ENCODE measurements at places on chromosomes 2 and 18.

DNA sequence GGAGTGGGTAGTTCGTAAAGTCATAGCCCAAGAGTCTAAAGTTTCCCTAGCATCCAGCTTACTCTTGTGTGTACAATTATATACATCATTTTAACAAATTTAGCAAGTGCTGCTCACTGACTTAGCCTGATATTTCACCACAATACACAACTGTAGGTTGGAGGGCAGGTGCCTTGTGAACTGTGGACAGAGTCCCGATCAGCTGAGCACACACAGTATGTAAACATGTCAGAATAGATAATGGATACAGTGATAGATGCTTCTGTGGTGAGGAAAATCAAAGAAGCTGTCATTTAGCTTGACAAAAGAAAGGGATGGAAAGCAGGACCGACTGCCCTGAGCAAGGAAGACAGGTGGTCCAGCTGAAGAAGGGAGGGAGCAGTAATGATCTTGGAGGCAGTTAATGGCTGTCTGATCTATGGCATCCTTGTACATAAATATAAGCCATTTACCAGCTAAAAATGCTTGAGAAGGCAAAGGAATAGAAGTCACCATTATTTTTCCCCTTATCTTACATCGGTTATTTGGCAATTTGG, 372.8 kb upstream of the UBE2E3 start:
- DNase-seq = no peak

DNA sequence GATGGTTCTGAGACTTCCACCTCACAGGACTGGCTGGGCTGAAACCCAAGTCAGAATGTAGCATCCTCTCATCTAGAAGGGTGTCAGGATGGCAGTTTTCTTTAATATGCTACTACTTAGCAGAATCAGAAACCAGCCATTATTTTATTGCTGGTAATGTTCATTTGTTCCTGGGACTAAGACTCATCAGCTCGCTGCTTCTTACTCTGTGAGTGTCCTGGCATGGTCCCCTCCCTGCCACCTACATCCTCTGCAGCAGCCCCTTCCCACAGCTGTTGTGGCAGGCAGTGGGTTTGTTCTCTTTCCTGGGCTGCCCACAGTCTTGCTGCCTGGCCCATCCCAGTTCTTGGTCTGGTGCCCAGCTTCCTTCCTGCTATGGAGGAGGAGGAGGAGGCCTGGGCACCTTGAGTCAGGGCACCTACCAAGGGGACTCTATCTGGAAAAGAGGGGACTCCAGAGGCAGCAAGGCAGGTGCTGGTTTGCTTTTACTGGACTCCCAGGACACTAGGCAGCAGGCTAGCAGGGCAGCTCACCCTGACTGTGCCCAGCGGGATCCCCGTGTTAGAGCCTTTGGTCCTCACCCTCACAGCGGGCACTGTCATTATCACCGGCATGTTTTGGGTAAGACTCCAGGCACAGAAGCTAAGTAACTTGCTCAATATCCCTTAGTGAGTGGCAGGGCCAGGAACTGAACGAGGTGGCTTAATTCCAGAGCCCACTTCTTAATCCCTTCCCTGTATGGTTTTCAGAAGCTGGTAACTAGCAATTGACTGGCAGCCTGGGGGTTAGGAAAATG, 62.1 kb downstream of the LRRFIP1 start:
- no peak for DNase-seq

- DNase-seq = no peak
These were observed 4.1 kb downstream of the SPATS2L start for GRCh38 chr2:200310545-200310971.

DNA sequence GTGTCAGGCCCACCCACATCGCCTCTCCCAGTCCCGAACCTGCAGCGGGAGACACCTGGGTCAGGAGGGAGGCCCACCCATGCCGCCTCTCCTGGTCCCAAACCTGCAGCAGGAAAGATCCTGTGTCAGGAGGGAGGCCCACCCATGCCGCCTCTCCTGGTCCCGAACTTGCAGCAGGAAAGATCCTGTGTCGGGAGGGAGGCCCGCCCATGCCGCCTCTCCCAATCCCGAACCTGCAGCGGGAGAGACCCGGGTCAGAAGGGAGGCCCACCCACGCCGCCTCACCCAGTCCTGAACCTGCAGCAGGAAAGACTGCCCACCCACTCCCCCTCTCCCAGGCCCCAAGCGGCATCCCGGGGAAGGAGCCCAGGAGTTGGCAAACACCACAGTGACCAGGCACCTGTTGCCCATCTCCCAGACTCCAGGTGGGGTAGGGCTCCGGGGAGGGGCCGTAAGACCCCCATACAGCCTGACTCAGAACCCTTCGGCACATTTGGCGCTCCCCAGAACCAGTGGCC, 7.8 kb downstream of the SLC66A2 start:
- no peak for DNase-seq

DNA sequence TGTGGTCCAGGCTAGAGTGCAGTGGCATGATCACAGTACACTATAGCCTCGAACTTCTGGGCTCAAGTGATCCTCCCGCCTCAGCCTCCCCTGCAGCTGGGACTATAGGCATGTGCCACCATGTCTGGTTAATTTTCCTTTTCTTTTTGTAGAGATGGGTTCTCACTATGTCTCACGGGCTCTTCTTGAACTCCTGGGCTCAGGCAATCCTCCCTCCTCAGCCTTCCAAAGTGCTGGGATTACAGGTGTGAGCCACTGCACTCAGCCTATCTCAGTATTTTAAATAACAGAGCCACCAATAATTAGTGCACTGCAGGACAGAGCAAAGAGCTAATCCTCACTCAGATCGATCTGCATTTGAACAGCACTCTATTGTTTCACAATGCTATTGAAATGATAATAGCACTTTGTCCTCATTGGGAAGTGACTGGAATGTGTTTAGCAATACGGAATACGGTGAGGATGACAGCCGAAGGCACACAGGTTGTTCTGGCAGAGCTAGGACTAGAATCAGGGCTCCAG, 335.9 kb downstream of the DLGAP1 start:
- DNase-seq = no peak

DNA sequence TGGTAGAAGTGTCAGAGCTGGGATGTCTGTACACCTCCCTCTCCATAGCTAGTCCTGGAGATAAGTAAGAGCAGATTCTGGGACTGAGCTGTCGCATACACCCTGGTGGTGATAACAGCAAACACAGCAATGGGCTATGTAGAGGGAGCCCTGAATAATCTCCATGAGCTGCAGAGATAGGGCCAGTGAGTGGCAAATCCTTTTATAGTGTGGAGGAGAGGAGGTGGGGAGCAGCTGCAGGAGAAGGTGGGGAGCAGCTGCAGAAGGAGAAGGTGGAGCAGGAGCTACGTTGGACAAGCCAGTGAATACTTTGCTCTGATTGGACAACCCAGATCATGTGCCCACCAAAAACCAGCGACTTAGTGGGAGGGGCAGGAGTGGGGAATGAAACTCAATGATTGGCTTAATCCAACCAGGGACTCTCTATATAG, 85.5 kb downstream of the TMEM247 start:
- DNase-seq = no peak

GRCh38 chr2:232365621-232366321, 12.8 kb upstream of the ALPP start:
- DNase-seq = no peak

DNA sequence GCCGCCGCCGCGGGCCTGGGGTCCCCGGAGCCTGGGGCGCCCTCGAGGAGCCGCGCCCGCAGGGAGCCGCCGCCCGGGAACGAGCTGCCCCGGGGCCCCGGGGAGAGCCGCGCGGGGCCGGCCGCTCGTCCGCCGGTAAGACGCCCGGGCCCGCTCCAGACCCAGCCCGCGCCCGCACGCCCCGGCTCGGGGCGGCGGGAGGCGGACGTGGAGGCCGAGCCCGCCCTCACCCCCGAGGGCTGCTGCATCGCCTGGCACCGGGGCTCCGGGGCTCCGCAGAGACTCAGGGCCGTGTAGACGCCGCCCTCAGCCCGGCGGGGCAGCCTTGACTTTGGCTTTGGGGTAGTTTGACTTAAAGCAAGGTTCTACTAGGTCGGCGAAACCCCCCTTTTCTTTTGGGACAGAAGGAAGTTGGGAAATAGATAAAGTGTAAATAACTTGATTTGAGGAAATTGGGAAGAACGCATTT, 335 bp downstream of the ERFE start:
- DNase-seq = no peak

DNA sequence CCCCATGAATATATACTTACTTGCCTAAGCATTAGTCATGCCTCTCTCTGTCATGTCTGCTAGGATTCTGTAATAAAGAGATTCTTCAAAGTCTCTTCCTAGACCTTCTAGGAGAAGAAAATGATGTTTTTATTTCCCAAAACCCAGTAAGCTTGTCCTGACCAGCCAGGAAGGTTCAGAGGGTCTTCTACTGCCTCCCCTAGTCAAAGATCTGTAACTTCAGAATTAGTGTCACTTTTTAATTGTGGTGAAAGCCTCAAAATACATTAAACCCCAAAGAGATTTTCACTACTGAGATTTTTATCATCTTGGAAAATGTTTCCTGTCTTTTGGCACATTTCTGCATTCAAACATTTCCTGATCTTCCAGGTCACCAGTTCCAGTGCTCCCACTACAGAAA, 232.9 kb upstream of the STK17B start:
- no peak for DNase-seq

DNA sequence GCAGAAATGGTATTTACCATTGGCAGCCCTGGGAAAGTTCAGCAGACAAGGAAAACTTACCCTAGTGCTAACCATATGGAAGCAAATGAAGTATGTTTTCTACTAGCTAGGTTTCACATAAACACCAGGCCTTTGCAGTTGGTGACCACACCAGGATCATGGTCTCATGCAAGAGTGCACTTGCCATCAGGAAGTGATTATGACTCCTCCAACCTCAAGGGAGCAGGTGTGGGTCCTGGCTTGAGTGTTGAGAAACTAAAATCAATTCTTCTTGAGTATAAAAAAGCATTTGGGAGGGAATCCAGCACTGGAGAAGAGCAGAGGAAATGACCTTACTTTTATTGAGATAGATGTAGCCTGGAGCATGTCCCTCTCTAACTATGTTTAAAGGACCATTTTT, 56.8 kb upstream of the SPAG16 start:
- peak; percentile 87 for DNase-seq

- DNase-seq = no peak
These were observed 18.9 kb downstream of the TET3 start for GRCh38 chr2:74003494-74004211.

- no peak for DNase-seq
These were observed 667.6 kb upstream of the ACVR2A start for GRCh38 chr2:147177071-147177857.

DNA sequence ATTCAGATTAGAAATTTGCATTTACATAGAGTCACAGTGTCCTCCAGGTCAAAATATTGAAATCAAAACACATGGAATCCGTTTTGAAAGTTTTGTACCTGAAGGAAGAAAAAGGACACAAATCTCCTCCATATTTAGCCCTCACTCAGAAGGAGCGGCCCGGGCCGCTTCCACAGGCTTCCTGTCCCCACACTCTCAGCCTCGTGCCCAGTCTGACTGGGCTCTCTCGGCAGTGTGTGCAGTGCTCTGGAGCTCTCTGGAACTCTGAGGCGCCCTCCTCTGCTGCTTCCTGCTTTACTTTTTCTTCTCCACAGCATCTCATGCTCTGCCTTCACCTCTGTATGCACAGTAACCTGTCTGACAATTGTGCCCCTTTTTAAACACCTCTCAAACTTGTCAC, 22.2 kb upstream of the ZFP36L2 start:
- DNase-seq = no peak

GRCh38 chr2:40451918-40452605, at the start of gene SLC8A1:
SLC8A1 (minus strand) TSS chr2:40452090.
- DNase-seq = no peak

- DNase-seq = no peak
These were observed 14.8 kb upstream of the MAL start for GRCh38 chr2:95010718-95011117.

GRCh38 chr18:45835057-45835636, 9.7 kb downstream of the SIGLEC15 start:
- no peak for DNase-seq

DNA sequence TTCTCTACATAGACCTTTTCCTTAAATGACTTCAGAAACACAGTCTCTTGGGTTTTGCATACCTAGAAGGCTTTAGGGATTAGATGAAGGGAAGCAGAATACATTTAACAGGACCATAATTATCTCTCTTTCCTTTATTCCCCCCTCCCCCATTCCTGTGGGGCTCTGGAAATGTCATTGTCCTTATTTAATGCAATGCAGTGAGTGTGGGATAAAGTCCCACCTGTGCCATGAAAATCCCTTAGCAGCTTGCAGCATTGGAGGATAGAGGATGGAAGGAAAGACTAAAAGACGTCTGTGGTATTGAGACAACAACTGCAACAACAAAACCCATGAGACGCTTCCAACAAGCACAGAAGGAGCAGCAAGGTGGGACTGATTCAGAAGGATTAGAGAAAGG, 117.8 kb upstream of the DCC start:
- no peak for DNase-seq

- DNase-seq = no peak
These were observed 75.4 kb upstream of the KCNE4 start for GRCh38 chr2:222976521-222977061.

- no peak for DNase-seq
These were observed 7.0 kb upstream of the TTL start for GRCh38 chr2:112474844-112475486.

DNA sequence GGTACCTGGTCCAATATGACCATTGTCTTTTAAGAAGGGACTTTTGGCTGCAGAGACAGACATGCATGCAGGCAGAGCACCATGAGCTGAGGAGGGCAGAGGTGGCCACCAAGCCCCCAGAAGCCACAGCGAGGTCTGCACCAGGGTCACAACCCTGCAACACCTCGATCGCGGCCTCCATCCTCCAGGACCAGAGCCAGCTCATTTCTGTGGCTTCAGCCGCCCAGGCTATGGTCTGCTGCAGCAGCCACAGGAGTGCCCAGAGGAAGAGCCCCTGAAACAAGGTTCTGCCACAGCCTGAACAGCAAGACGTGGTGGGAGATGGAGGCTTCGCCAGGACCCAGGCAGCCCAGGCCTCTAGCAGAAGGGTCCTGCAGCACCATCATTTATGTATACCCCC, 53.9 kb downstream of the ANKMY1 start:
- no peak for DNase-seq

DNA sequence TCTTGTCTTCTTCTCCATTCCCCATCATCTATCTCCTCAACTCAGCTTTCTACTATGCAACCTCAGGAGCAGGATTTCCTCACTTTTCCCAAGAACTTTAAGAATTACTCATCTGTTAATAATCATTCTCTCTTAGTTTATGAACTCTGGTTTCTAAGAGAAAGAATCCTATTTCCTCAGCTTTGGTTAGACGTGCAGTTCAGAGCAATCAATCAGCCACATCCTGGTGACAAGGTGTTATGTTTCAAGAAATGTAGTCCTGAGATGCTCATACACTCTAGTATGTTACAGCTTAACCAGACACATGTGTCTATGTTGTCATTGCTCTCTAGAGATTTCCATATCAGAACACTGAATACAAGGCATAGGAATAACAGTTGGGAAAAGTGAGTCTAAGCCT, 277.9 kb downstream of the MBD2 start:
- DNase-seq = no peak

DNA sequence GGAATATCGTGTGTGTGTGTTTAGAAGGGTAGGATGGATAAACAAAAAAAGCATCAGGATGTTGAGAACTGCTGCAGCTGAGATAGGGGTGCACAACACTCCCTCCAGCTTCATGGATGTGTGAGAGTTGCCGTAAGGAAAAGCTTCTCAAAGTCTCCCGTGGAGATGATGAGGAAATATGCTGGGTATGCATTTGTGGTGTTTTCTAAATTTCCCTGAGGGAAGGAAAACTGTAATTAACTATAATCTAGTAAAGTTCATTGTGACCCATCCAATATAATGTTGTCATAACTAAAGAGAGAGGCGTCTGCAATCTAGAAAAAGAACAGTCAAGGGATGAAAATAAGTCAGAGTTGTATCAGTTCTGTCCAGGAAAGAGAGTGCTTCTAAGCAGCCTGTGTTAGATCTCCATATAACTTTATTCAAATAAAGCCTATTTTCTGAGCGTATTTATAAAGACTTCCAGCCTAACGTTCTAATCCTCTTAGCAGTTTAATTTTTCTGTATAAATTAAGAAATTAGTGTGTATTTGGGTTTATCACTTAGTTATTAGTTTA, 7.3 kb upstream of the LMAN2L start:
- no peak for DNase-seq

Data from GM12864 (cell line).